ENCODE measurements at places on chromosomes 12 and 14.

DNA sequence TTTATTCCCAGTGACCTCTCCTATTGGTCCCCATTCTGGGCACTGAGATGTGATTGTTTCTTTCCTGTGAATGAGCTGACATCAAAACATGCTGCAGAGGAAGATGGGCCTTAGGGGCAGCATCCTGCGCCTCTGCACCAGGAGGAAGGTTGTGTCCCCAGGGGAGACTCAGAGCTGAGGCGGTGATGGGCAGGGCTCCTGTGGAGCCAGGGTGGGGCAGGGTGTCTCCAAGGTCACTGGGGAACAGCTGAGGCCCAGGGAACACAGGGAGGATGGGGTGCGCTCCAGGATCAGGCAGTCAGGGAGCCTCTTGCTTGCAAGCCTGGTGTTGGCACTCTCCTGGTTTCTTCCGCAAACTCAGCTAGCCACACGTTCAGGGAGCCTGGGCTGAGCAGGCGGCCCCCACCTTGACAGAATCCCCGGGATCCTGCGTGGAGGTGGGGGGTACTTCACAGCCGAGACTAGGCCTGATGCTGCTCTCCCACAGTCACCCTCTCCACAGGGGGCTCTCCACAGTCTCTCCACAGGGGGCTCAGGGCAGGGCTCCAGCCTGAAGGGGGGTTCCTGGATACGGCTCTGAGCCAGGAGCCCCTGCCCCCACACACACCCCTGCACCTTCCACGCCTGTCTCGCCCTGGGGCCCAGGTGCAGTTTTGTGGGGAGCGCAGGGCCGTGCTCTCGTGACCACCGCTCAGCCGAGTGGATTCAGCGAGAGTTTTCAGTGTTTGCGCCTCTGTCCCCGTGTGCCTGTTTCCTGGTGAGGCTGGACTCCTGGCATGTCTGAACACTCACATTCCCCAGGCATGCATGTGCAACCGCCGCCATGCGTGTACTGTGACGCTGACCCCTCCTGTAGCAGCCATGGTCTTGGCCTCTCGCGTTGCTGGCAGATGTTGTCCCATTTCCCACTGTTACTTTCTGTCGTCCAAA is 264.7 kb downstream of the SEC23A start:
- no peak for DNase-seq
- H3K4me1 ChIP-seq = no peaks in the 10 kb centered on the region
- H3K36me3 ChIP-seq = no peaks in the 10 kb centered on the region

GRCh38 chr12:108642269-108642870 is 8.7 kb upstream of the SELPLG start:
- H3K36me3 ChIP-seq = peaks cover 9% of the 10 kb centered on the region
- no peak overlapping the region for H3K27ac ChIP-seq
- H3K27me3 ChIP-seq = no peaks in the 10 kb centered on the region
- DNase-seq = no peak
- peaks cover 38% of the 10 kb centered on the region for H3K4me1 ChIP-seq
- H3K4me3 ChIP-seq = no peak overlapping the region

DNA sequence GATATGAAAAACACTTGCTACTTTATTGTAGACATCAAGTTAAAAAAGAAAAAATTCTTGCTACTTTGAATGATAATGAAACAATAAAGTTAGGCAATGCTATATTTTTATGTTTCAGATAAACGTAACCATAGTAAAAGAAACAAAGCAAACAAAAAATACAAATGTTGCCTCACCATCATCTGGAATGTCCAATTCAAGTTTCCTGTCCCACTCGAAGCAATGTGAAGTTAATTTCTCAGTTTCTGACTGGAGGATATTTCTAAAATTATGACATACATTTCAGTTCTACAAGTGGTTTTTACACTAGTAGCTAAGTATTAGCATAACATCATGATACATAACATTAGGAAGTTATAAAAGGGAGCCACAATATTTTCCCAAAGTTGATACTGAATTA is 20.9 kb downstream of the DLGAP5 start:
- no peak for DNase-seq
- peaks cover 39% of the 10 kb centered on the region for H3K36me3 ChIP-seq
- no peak overlapping the region for H3K4me3 ChIP-seq

DNA sequence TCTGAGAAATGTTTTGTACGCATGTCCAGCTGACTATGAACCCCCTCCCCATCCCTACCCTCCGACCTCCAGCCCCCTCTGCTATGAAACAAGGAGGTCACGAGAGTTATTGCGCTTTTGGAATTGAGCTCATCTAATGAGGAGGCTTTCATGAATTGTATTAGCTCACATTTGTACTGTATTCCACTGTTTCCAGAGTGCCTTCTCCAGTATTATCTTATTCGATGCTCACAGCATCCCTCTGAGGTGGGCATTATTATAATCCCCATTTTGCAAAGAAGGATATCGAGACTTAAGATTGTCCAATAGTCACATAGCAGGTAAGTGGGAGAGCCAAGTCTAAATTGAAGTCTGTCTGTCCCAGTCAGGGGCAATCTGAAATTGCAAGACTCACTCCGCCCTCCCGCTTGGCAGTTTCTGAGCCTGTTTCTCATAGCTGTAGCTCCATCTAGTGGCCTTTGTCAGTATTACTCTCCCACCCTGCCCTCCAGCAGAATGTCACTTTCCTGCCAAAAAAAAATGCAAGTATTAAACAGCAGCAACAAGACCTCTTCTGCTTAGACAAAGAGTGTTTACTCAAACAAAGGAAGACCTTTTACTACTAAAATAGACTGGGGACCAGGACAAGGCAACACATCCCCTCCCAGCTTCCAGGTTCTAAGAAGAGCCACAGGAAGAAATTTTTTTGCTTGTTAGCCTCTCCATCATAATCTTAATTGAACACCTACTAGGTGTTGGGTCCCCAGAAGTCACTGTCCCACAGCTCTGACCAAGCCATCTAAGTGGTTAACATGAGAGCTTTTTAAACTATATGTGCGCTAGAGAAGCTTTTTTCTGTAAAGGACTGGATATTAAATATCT is 48.6 kb upstream of the TMEM233 start:
- DNase-seq = peak; percentile 86
- no peak overlapping the region for H3K4me3 ChIP-seq
- no peaks in the 10 kb centered on the region for H3K4me1 ChIP-seq
- H3K27ac ChIP-seq = no peak overlapping the region

GRCh38 chr14:21185491-21185890 is 29.6 kb upstream of the OR5AU1 start:
- DNase-seq = no peak
- H3K27me3 ChIP-seq = peaks cover 10% of the 10 kb centered on the region
- no peaks in the 10 kb centered on the region for H3K36me3 ChIP-seq
- H3K4me3 ChIP-seq = no peak overlapping the region

DNA sequence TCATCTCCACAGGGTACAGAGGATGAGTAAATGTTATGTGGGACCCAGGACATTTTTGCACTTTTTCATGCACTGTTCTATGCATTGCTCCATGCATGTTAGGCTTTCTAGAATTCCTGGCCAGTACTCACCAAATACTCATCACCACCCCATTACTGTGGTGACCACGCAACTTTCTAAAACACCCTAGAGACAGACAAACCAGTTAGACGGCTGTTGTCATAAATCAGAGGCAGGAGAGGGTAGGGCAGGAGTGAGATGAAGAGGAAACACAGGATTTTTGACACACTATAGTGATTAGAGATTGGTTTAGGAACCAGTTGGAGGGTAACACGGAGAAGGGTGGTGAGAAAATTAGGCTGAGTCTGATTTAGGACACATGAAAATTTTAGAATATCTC is 59.3 kb downstream of the IFNG start:
- no peak for DNase-seq
- H3K27me3 ChIP-seq = peaks cover 6% of the 10 kb centered on the region
- peaks cover 7% of the 10 kb centered on the region for H3K4me1 ChIP-seq
- no peak overlapping the region for H3K27ac ChIP-seq
- H3K36me3 ChIP-seq = peaks cover 2% of the 10 kb centered on the region

- peak overlapping the region; percentile 40 for H3K27ac ChIP-seq
- peaks cover 44% of the 10 kb centered on the region for H3K36me3 ChIP-seq
- H3K4me3 ChIP-seq = no peak overlapping the region
- no peaks in the 10 kb centered on the region for H3K27me3 ChIP-seq
These were observed 8.5 kb downstream of the VCPKMT start for GRCh38 chr14:50107850-50108249.

GRCh38 chr12:126572170-126572569 is 1506.9 kb downstream of the AACS start:
- H3K36me3 ChIP-seq = no peaks in the 10 kb centered on the region
- no peaks in the 10 kb centered on the region for H3K27me3 ChIP-seq
- H3K27ac ChIP-seq = no peak overlapping the region
- peaks cover 4% of the 10 kb centered on the region for H3K4me1 ChIP-seq

DNA sequence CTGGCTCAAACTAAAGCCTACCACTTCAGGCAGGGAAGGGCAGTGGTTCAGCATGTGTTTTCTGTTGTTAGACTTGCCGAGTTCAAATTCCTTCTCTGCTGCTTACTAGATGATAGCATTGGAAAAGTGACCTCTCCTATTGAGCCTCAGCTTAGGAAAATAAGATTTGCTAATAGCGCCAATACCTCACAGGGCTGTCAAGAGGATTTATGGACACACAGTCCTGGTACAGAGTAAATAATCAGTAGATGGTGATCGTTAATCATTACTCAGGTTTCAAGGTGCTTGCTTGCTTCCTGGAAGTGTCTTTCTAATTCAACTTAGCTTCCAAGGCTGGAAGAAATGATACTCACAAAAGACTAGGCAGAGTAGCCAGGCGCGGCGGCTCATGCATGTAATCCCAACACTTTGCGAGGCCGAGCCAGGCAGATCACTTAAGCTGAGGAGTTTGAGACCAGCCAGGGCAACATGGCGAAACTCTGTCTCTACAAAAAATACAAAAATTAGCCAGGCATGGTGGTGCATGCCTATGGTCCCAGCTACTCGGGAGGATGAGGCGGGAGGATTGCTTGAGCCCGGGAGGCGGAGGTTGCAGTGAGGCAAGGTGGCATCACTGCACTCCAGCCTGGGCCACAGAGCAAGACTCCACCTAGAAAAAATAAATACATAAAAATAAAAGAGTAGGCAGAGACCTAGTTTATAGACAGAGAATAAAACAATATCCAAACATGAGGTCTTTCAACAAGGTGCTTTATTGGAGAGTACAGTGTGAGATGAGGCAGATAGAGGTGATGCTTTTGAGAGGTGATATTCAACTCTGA is 6.0 kb downstream of the PLA2G1B start:
- H3K27ac ChIP-seq = no peak overlapping the region
- H3K4me3 ChIP-seq = no peak overlapping the region
- H3K4me1 ChIP-seq = peaks cover 22% of the 10 kb centered on the region
- H3K36me3 ChIP-seq = no peaks in the 10 kb centered on the region

DNA sequence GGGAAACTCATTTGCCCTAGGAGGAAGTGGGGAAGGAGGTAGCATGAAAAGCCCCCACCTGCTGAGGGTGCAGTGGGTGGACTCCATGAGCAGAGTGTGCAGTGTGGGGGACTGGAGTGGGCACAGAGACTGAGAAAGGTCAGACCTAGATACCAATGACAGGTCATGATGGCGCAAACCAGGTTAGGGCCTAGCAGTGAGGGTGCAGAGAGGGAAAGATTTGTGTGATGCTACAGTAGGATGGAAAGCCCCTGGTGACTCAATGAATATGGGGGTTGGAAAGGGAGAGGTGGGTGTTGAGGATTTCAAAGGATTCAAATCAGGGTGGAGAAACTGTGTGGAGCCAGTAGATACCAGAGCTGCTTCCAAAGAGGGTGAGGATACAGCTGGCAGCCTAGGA is 319.2 kb downstream of the DPF3 start:
- peaks cover 66% of the 10 kb centered on the region for H3K27me3 ChIP-seq
- DNase-seq = no peak
- no peak overlapping the region for H3K27ac ChIP-seq
- no peak overlapping the region for H3K4me3 ChIP-seq

GRCh38 chr14:51704545-51704944 is 52.8 kb downstream of the FRMD6 start:
- H3K4me1 ChIP-seq = no peaks in the 10 kb centered on the region
- H3K27me3 ChIP-seq = no peaks in the 10 kb centered on the region
- DNase-seq = peak; percentile 17
- no peak overlapping the region for H3K4me3 ChIP-seq
- H3K27ac ChIP-seq = no peak overlapping the region

GRCh38 chr12:1851151-1851701 is 30.9 kb downstream of the LRTM2 start:
- no peaks in the 10 kb centered on the region for H3K36me3 ChIP-seq
- no peak overlapping the region for H3K27ac ChIP-seq
- H3K4me3 ChIP-seq = no peak overlapping the region
- H3K4me1 ChIP-seq = peaks cover 2% of the 10 kb centered on the region

DNA sequence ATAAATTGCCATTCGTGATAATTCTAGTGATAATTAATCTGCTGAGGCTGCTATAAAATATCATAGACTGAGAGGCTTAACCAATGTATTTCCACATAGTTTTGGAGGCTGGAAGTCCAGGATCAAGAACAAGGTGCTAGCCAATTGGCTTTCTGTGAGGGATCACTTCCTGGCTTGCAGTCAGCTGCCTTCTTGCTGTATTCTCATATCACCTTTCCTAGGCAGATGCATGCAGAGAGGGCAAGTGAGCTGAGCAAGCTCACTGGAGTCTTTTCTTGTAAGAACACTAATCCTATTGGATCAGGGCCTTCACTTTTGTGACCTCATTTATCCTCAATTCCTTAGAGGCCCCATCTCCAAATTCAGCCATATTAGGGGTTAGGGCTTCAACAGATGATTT is 640.7 kb downstream of the DIO2 start:
- no peaks in the 10 kb centered on the region for H3K27me3 ChIP-seq
- no peaks in the 10 kb centered on the region for H3K36me3 ChIP-seq
- H3K27ac ChIP-seq = no peak overlapping the region

- H3K27ac ChIP-seq = no peak overlapping the region
- no peaks in the 10 kb centered on the region for H3K27me3 ChIP-seq
- H3K4me3 ChIP-seq = no peak overlapping the region
- peak; percentile 33 for DNase-seq
These were observed 33.5 kb downstream of the RAD51B start for GRCh38 chr14:67852926-67853604.

GRCh38 chr12:14435627-14436026 is 70.1 kb downstream of the ATF7IP start:
- no peaks in the 10 kb centered on the region for H3K27me3 ChIP-seq
- no peak for DNase-seq
- H3K27ac ChIP-seq = no peak overlapping the region
- H3K4me3 ChIP-seq = no peak overlapping the region
- peaks cover 14% of the 10 kb centered on the region for H3K4me1 ChIP-seq

All from activated CD4-positive, alpha-beta T cell treated with anti-CD3 and anti-CD28 coated beads, Interleukin-2, amount 10 ng/mL, durations not matched to agents 24 days and 14 days (primary cell).